ENCODE measurements at places on chromosomes 1 and 21. TPM values are rescaled to one million over a fixed set of nuclear protein-coding genes. Genes with fewer than 3 reads are reported as not detected.

- H3K27ac ChIP-seq: no peak overlapping the region
- DNase-seq: peak; percentile 31
- H3K4me1 ChIP-seq: no peaks in the 10 kb centered on the region
- H3K4me3 ChIP-seq: no peak overlapping the region
- no peaks in the 10 kb centered on the region for H3K36me3 ChIP-seq
- H3K27me3 ChIP-seq: no peaks in the 10 kb centered on the region
Measured at GRCh38 chr21:36704958-36705678, 6.2 kb downstream of the SIM2 start.

DNA sequence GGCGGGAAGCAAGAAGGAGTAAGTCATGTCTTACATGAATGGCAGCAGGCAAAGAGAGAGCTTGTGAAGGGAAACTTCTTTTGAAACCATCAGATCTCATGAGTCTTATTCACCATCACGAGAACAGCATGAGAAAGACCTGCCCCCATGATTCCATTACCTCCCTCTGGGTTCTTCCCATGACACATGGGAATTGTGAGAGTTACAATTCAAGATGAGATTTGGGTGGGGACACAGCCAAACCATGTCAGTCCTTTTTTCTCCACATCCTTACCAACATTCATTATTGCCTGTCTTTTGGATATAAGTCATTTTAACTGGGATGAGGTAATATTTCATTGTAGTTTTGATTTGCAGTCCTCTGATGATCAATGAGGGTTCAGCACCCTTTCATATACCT is 81.0 kb downstream of the DIRAS3 start:
- no peak overlapping the region for H3K27ac ChIP-seq
- no peak overlapping the region for H3K4me3 ChIP-seq
- H3K36me3 ChIP-seq: no peaks in the 10 kb centered on the region
- H3K4me1 ChIP-seq: no peaks in the 10 kb centered on the region

DNA sequence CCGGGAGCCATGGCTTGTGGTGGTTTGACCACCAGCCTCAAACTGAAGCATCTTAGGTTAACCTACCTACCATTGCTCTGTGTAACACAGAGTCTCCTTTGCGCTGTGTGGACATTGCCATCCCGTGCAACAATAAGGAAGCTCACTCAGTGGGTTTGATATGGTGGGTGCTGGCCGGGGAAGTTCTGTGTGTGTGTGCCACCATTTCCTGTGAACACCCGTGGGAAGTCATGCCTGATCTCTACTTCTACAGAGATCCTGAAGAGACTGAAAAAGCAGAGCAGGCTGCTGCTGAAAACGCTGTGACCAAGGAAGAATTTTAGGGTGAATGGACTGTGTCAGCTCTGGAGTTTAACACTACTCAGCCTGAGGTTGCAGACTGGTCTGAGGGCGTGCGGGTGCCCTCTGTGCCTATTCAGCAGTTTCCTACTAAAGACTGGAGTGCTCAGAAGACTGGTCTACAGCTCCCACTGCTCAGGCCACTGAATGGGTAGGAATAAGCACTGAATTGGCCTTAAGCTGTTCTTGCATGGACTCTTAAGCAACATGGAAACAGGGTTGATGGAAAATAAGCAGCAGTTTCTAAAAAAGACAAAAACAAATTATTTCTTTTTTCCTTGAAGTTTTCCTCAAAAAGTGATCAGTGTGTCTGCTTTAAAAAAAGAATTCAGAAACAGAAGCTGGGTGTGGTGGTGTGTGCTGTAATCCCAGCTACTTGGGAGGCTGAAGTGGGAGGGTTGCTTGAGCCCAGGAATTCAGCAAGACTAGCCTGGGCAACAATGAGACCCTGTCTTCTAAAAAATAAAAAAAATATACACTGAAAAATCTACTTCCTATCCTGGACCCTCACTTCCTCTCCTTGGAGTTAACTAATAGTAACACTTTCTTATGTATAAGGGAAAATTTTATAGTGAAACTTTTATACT is 14.6 kb downstream of the CEP350 start:
- peaks cover 3% of the 10 kb centered on the region for H3K4me1 ChIP-seq
- H3K27ac ChIP-seq: no peak overlapping the region
- H3K36me3 ChIP-seq: no peaks in the 10 kb centered on the region
- H3K4me3 ChIP-seq: no peak overlapping the region
- DNase-seq: no peak
- no peaks in the 10 kb centered on the region for H3K27me3 ChIP-seq

GRCh38 chr21:26148840-26149354 is 21.7 kb downstream of the APP start:
- H3K27ac ChIP-seq: peak overlapping the region; percentile 98
- H3K36me3 ChIP-seq: peaks cover 1% of the 10 kb centered on the region
- no peaks in the 10 kb centered on the region for H3K27me3 ChIP-seq
- H3K4me3 ChIP-seq: no peak overlapping the region
- no peak for DNase-seq

DNA sequence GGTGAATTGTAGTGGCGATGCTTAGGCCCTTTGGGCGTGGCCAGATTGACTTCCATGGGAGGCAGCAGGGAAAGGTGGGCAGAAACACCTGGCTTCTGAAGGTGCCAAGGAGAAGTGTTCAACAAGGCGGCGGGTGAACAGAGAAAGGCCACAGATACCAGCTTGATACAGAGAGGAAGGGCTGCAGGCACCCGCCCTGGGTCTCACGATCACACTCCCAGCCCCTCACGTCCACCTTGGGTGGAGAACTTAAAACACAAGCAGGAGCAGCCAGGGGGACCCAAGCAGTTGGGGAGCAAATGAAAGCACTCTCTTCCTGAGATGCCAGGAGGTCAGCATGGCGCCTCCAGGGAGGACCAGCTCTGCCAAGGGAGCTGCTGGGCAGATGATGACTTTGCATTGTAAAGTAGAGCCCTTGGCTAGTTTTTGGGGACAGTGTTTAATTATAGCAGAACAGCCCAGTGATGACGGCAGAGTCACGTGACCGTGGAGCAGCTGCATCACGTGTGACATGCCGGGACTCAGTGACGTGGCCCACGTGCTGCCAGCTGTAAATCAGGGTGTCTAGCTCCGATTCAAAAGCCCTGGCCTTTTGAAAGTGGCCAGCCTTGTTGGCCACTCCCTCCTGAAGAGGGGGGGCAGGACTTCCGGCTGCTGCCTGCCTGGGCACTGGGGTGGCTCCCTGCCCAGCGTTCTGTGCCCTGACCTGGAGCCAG is 19.0 kb downstream of the SLC37A1 start:
- no peak overlapping the region for H3K27ac ChIP-seq
- peaks cover 2% of the 10 kb centered on the region for H3K36me3 ChIP-seq
- no peak overlapping the region for H3K4me3 ChIP-seq

- no peaks in the 10 kb centered on the region for H3K36me3 ChIP-seq
- no peak overlapping the region for H3K27ac ChIP-seq
- H3K4me3 ChIP-seq: no peak overlapping the region
- no peaks in the 10 kb centered on the region for H3K27me3 ChIP-seq
- H3K4me1 ChIP-seq: no peaks in the 10 kb centered on the region
Measured at GRCh38 chr1:229101011-229101871, 169.7 kb upstream of the RAB4A start.

DNA sequence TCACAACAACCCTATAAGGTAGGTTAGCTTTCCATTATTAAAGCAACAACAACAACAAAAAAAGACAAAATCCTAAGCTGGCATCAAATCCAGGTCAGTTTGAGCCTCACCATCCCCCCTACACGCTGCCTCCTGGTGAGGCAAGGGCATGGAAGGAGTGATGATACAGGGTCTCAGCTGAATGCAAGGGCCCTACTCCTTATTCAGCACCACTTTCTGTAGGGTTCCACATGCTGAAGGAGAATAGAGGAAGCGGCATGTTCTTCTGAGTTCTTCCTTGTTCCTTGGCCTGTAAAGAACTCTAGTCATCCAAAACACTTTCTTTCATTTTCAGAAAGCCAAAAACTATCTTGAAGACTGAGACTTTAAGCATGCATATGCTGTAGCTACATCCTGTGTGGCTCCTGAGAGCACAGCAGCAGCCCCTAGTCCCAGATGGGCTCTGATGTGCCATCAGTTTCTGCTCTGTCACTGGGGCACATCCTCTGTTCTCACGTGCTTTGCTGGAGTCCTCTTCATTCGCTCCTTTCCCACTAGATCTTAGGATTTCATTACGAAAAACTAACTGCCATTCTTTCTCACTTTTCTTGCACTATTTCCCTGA is 6.2 kb downstream of the ILDR2 start:
- H3K4me1 ChIP-seq: no peaks in the 10 kb centered on the region
- H3K36me3 ChIP-seq: no peaks in the 10 kb centered on the region
- no peak overlapping the region for H3K4me3 ChIP-seq

GRCh38 chr1:41101076-41101475 is 79.6 kb upstream of the SLFNL1 start:
- H3K4me3 ChIP-seq: no peak overlapping the region
- H3K27me3 ChIP-seq: no peaks in the 10 kb centered on the region
- H3K36me3 ChIP-seq: no peaks in the 10 kb centered on the region
- H3K4me1 ChIP-seq: peaks cover 8% of the 10 kb centered on the region
- DNase-seq: no peak

GRCh38 chr1:13956393-13956792 is 256.4 kb downstream of the PRDM2 start:
- no peak overlapping the region for H3K4me3 ChIP-seq
- DNase-seq: no peak
- no peaks in the 10 kb centered on the region for H3K4me1 ChIP-seq
- H3K27ac ChIP-seq: no peak overlapping the region

GRCh38 chr1:103230061-103230460 is 121.7 kb upstream of the COL11A1 start:
- no peaks in the 10 kb centered on the region for H3K4me1 ChIP-seq
- H3K27me3 ChIP-seq: no peaks in the 10 kb centered on the region
- H3K27ac ChIP-seq: no peak overlapping the region
- no peak for DNase-seq

GRCh38 chr1:209641832-209642172 is 10.4 kb downstream of the LAMB3 start:
- peak; percentile 83 for DNase-seq
- H3K27ac ChIP-seq: no peak overlapping the region
- no peaks in the 10 kb centered on the region for H3K27me3 ChIP-seq

Gene TMEM52
- not detected for total RNA-seq

Gene RAD54L
- 2.3 TPM for total RNA-seq

Gene TDRD10
- total RNA-seq: 16.5 TPM

Gene TSPAN2
- 83.0 TPM for total RNA-seq

Gene CFAP45
- 2.5 TPM for total RNA-seq

Gene HES3
- not detected for total RNA-seq

Gene ZNF683
- 0.24 TPM for total RNA-seq

All from aorta (tissue), 5 donors.